ENCODE measurements at places on chromosomes 16 and 17.

- no peak for DNase-seq
Measured at GRCh38 chr16:57140931-57141668, 44.7 kb downstream of the PSME3IP1 start.

DNA sequence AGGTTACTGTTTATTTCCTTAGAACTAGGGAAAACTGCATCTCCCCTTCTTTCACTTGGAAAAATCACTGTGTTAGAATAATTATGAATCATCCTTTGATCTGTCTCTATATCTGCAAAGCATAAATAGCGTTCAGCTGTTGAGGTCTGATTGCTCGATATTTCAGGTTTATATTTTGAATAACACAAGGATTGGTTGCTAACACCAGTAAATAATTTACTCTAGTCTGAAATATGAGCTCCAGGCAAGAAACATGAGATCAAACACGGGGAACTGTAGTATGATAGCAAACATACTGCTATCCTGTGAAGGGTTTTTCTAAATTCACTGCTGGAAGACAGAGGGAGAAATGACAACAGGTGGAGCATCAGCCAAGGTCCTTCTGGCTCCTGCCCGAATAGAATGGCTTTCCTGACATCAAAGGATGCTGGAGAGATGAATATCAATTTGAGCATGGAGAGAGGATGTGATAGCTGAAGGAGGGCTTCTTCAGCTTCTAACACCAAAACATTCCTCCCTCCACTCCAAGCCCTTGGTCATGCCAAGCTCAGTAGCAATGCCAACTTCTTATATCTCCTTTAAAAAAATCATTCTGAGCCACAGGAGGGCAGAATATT, 450.3 kb downstream of the SHISA9 start:
- no peak for DNase-seq

DNA sequence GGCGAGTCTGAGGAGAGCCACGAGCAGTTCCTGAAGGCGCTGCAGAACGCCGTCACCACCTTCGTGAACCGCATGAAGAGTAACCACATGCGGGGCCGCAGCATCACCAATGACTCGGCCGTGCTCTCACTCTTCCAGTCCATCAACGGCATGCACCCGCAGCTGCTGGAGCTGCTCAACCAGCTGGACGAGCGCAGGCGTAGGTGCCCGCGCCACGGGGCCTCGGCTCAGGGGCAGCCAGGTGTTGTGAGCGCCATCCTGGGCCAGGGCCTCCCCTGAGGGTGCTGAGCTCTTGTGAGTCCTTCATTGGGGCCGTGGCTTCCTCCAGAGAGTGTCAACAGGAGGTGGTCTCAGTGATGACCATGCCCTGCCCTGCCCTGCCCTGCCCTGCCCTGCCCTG, 7.4 kb upstream of the MRPL12 start:
- DNase-seq = no peak

- DNase-seq = no peak
Measured at GRCh38 chr17:19531780-19532501, 1.7 kb upstream of the SLC47A1 start.

GRCh38 chr17:76866203-76866602, 2.0 kb upstream of the MGAT5B start:
- no peak for DNase-seq

- DNase-seq = no peak
Measured at GRCh38 chr17:78233678-78234077, 2.2 kb downstream of the TMEM235 start.

GRCh38 chr16:54286366-54287130, at the start of gene IRX3:
Gene IRX3 (minus strand): TSS chr16:54286787. CDS start chr16:54286050, 737 bp downstream.
- DNase-seq = peak; percentile 93

DNA sequence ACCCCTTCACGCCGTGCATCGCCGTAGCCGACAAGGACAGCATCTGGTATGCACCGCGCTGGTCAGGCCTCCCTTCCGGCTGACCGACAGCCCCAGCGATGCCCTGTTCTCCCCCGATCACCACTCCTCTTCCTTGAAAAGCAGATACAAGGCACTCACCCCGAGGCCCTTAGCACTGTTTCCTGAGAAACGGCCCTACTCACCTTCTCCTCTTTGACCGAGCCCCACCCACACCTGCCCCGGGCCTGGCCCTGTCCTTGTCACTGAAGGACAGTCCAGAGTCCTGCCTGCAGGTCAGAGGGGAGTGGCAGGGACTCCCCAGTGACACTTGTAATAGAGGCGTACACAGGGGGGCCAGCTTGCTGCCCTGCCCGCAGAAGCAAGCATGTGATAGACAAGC, 45.9 kb upstream of the CHMP6 start:
- DNase-seq = no peak

DNA sequence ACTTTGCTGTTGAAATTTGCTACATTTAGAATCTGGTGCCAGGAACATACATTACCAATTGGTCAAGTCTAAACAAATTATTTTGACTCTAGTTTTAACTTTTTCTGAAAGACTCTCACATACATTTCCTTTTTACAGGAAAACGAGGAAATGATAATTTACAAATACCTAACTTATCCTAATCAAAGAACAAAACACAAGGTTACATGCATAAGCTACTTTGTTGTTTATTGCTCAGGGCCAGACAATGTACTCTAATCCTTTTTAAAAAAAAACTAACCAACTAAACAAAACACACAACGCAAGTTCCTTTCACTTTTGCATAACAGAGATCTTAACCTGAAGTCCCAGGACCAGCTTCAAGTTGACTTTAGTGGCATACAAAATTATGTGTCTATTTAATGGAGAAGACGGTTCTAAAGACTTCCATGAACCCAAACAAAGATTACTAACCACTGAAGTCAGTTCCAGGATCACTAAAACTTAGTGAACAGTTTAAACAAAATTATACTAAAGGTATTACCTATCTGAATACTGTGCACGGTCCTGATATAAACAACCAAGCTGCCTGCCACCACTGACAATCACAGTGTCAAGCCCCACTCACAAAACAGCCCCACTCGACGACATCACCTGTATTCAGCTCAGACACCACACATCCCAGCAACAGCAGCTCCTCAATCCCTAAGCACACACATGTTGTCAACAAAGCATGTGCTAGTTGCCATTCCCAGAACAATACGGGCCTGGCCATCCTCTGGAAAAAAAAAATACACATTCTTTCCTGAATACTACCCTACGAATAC, 1.9 kb downstream of the ZNF652 start:
- DNase-seq = no peak

DNA sequence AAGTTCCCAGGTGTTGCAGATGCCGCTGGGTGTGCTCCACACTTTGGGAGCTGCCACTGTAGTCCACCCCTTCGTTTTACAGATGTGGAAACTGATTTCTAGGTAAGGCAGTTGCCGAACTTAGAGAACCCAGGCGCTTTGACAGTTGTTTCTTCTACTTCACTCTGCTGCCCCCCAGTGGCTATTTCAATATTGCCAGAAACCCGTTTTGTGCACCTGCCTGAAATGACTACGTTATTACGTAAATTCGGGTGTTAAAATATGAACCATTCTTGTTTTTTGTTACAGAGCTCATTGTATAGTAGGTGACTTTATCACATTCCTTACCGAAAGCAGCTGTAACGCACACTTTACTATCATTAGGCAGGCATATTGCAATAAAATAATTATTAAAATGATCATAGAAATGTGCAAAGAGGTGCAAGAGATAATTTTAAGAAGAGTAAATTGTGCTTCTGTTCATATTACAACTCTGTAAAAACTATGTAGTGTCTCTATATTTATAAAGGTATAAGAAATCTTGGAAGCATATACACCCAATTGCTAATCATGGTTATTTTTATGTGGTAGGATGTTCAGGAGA, 44.9 kb downstream of the OTOA start:
- DNase-seq = peak; percentile 88

GRCh38 chr17:17349724-17350106, 46.5 kb downstream of the NT5M start:
- DNase-seq = no peak

GRCh38 chr17:31467502-31468256, 76.2 kb downstream of the RAB11FIP4 start:
- peak; percentile 74 for DNase-seq

DNA sequence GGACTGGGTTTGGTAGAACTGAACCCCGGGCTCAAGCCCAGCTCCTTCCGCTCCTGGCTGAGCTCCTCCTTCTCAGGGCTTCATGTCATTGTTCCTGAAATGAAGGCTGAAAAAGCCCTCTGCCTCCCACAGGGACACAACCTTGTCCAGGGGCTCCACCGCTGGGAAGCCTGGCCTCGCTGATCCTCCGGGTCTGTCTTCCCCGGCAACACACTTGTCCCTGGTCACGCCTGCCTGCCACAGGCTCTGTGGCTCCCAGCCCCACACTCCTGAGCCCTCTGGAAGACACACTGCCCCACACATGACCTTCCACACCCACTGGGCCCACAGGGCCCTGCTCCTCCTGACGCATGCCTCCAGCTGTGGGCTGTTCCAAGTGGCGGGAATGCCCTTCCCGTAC, 18.0 kb upstream of the ZC3H18 start:
- DNase-seq = no peak

DNA sequence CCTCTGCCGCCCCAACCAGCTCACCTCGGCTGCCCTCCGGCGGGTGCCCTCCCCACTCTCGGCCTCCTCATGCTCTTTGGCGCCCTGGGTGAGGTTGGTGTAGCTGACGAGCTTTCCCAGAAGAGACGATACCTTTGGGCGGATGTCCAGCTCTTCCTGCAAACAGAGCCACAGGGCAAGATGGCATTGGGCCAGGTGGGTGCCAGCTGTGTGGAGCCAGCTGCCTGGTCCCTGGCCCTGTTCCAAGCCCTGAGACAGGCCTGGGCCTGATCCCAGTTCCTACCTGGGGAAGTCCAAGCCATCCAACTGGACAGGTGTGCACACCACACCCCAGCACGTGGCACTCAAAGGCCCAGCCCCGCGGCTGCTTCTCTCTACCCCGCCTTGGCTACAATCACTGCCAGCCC, 6.9 kb downstream of the SLC12A4 start:
- DNase-seq = no peak

GRCh38 chr16:10502776-10503175, 77.6 kb downstream of the EMP2 start:
- no peak for DNase-seq

All from eye (tissue), 1 donor.